ENCODE measurements at places on chromosomes 13 and 19.
A peak's percentile ranks its signal among the peaks of the same experiment; 100 is the strongest.

DNA sequence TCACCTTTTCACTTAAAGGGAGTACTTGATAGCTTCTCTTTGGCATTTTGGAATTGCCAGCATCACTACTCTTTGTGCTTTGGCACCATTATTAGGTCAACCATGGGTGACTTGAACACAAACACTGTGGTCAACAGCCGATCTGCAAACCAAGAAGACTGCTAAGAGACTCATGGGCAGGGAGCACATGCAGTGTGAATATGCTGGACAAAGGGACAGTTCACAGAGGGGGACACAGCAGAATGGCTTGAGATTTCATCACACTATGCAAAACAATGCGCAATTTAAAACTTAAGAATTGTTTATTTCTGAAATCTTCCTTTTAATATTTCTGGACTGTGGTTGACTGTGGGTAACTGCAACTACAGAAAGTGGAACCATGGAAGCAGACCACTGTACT lies 64.4 kb downstream of the LMO7 start:
- no peak for DNase-seq

GRCh38 chr19:18674616-18675015 lies 8.9 kb upstream of the CRTC1 start:
- DNase-seq = no peak

DNA sequence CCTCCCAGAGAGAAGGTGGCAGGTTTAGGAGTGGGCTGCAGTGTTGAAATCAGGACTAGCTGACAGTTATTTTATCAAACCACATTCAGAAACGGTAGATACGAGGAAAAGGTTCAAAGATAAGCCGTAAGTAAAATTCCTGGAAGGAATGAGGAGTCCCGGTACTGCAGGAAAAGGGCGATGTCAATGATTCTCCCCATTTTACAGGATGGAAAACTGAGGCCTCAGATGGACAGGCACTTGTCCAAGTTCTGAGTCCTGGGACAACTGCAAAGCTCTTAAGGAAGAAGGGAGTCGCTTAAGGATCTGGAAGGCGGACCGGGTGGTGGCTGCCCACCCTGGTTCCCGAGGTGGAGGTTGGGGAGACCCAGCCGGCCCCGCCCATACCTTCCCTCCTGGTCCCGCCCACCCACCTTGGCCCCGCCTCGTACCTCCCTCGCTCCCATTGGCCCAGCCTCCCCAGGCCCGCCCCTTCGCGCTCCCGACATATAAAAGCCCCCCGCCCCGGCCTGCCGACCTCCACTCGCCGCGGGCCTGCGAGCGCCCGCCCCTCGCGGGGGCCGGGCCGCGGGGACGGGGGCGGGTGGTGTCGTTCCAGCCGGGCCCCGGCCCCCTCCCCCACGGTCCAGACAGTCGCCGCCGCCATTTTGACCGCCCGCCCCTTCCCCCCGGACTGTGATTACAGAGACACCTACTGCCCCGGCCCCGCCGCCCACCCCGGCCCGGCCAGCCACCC lies 603 bp downstream of the RFX1 start:
- DNase-seq = peak; percentile 94

DNA sequence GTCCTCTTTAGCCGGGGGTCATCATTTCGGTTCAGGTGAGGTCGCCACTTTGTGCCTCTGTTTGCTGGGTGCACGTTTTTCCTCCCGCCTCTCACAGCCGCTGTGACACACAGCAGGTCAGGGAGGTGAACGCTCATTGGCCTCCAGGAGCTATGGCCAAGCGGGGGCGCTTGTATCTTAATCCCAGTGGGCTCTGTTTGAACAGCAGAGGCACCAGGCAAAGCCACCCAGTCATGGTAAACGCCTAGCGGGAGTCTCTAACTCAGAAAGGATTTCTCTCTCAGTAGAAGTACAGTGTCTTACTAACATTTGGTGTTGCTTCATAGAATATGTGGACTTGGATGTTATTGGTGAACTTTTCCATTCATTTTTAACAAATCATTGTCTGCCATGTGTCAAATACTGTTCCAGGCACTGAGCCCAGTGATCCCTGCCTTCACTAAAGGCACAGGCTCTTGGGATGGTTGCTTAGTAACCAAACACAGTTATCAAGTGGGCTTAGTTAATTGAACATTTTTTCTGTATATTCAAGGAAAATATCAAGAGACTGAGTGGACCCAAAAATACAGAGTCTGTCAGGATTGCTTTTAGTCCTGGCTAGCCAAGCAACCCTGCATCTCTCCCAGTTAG lies 186.7 kb downstream of the STK24 start:
- no peak for DNase-seq

- DNase-seq = no peak
Observed at GRCh38 chr19:35641515-35642151, at the start of gene ETV2. ETV2 (plus strand) TSS chr19:35641745; CDS start chr19:35642461, 716 bp downstream.

DNA sequence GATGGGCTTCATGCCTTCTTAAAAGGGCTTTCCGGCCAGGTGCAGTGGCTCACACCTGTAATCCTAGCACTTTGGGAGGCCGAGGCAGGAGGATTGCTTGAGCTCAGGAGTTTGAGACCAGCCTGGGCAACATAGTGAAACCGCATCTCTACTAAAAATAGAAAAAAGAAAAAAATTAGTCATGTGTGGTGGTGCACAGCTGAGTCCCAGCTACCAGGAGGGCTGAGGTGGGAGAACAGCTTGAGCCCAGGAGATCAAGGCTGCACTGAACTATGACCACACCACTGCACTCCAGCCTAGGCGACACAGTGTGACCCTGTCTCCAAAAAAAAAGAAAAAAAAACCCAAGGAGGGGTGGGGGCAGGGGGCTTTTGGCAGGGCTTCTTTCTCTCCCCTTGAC lies 7.2 kb downstream of the CARS2 start:
- no peak for DNase-seq

DNA sequence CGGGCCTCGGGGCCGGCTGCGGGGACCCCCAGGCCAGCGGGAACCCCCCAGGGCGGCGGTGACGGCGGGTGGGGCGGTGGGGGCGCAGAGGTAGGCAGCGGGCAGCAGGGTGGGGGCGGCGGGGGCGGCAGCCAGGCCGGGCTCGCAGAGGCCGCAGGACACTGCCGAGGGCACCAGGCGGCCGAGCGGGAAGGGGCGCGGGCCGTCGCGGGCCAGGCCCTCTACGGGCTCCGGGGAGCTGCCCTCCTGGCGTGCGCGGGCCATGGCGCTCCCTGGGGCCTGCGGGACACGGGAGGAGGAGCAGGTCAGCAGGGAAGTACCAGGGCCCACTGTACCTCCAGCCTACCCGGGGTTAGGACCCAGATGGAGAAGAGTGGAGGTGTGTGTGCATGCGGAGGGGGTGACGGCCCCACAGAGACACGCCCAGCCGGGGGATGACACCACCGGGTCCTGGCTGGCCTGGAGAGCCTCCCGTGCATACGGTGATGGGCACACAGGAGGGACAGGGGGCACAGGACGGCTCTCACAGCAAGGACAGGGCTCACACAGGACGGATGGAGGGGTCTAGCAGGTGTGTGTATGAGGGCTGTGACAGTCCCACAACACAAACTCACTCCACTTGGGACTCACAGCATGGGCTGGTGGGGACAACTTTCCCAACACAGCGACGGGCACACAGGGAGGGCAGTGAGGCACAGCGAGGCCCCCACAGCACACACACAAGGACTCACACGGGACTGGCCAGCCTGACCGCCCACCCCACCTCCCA lies 2.6 kb downstream of the BBC3 start:
- DNase-seq = no peak

- no peak for DNase-seq
Observed at GRCh38 chr13:94620286-94620896, 18.7 kb downstream of the GPR180 start.

- DNase-seq = no peak
Observed at GRCh38 chr19:39830847-39831246, 3.1 kb downstream of the DYRK1B start.

DNA sequence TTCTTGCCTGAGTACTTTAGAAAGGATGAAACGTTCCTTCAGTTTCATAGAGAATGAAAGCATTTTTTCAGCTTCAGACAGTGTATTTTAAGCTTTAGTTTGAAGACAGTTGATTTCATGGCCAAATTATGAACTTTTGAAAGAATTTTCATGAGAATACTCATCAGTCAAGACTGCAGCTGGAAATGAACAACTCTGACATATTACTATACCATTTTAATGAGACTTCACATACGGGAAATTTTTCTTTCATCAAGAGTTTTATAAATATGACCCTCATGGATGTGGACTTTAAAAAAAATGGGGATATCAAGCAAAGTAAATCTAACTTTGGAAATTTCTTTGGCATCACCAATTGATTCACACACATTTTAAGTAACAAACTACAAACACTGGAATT lies 6.4 kb downstream of the LATS2 start:
- DNase-seq = no peak

DNA sequence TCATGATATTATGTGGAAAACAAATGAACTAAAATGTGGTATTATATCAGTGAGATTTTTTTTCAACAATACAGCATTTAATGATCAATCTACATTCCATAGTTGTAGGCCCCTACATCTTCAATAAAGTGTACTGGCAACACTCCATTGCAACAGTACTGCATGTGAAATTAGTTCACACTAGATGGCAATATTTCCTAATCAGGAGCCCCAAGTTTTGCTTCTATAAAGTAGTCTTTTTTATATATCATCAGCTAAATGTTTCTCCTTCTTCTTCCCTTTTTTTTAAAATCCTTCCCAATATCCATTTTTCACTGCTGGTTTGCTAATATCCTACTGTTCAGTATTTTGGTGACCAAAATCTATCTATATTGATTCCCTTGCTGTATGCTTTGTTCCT lies 528.3 kb upstream of the ATXN8OS start:
- no peak for DNase-seq

DNA sequence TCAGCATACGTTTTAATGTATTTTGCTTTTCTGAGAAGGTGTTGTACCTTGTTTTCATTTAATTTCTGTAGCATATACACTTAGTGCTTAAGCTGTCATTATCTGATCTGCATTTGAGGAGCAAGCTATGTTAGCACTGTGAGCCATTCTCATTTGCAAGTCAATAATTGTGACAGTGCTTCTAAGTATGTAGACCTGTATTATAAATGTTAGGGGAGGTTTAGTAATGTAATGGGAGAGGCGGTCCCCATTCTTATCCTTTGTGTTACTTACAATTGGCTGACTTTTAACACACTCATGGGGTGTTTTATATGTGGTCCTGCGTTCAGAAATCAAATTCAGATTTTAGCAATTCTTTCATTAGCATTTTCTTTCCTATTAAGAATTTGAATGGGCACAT lies 90.2 kb downstream of the GPC6 start:
- DNase-seq = no peak

DNA sequence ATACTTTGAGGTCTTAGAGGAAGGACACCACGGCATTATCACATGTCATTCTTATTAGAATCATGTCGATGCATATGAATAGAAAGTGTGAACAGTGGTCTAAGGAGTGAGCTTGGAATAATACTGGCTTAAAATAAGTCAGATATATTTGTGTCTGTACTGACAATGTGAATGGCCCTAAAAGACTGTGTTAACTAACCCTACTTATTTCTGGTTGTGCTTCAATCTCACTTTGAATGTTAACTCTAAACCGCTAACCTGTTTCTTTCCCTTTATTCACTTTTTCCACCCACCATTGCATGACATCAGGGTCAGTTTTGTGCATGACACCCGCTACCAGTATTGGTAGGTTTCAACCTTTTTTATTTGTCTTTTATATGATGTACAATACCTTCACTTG lies 69.1 kb upstream of the RAP2A start:
- no peak for DNase-seq

- peak; percentile 69 for DNase-seq
Observed at GRCh38 chr19:18173572-18174288, at the start of gene IFI30. IFI30 (plus strand) TSS chr19:18173813; CDS start chr19:18173842, 29 bp downstream.

GRCh38 chr13:110410936-110411687 lies 104.0 kb downstream of the COL4A2 start:
- DNase-seq = peak; percentile 50

DNA sequence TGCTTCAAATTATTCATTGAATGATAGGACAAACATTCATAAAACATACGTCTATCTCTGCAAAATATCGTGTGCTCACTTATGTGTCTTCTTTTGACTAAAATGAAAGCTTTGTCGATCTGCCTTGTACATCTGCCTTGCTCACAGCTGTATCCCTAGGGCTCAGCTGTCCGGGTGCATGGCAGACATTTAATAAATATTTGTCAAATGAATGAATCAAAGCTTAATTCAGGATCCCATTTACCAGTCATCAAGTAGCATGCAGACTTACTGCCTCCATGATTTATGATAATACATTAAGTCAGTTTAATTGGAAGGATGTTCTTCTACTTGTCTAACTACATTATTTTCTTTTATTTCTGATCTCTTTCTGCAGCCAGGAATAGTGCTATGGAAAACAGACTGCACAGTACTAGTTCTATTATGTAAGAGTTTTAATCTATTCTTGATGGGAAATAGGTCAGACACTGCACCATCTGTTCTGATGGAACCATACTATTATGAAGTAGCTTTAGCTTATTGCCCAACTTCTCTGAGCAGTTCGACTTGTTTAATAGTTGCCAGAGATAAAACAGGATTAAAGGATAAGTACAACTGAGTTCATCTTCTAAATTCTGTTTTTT lies 13.2 kb downstream of the SLC46A3 start:
- no peak for DNase-seq

DNA sequence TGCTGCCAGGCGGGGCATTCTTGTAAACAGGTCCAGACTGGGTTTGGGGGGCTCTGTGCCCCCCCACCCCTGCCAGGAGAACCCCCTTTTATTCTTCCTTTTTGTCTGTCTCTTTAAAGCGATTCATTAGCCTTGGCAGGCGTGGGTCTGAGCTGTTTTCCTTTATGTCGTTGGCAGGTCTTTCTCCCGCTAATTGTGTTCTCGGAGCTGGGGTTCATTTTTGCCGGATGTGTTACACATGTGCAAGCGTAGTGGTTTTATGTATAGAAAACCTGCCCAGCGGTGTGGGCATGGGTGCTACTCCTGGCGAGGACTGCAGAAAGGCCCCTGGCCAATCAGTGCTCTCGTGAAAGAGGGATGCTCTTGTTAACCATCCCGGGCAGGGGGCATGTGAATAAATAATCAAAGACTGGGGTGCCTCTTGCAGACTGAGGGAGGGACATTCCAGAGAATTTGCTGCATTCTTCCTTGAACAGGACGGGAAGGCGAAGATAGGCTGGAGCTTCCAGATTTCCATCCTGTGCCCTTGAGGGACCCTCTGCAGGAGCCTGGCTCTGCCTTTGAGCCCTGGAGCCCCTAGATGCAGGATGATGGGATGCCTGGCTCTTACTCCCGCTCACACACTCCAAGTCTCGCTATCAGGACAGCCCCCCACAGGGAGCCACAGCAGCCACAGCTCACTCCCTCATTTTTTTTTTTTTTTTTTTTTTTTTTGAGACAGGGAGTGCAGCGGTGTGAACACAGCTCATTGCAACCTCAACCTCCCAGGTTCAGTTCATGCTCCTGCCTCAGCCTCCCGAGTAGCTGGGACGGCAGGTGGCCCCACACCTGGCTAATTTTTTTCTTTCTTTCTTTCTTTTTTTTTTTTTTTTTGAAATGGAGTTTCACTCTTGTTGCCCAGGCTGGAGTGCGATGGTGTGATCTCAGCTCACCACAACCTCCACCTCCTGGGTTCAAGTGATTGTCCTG lies 14.1 kb downstream of the CARM1 start:
- no peak for DNase-seq

GRCh38 chr19:10419646-10420443 lies 493 bp upstream of the PDE4A start:
- no peak for DNase-seq

GRCh38 chr13:79725841-79726240 lies 244.9 kb downstream of the NDFIP2 start:
- DNase-seq = no peak

DNA sequence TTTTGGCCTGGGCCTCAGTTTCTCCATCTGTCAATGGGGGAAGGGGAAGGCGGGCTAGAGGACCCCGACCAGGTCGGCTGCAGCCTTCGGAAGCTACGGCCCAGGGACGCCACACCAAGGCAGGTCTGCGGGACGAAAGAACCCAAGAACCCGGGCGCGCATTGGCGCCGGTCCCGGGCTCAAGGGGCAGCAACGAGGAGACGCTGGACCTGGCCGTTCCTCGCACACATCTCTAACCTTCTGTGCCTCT lies 739 bp upstream of the ILF3 start:
- no peak for DNase-seq
